Gastrocnemius medialis (tissue), 4 donors: ENCODE measurements at places on chromosomes 2 and 18. TPM values are rescaled to one million over a fixed set of nuclear protein-coding genes. Genes with fewer than 3 reads are reported as not detected.

GRCh38 chr2:111055735-111056134 is 65.0 kb upstream of the BCL2L11 start:
- no peak for DNase-seq

GRCh38 chr18:74499633-74500032 is 3.5 kb downstream of the CNDP2 start:
- DNase-seq: no peak

GRCh38 chr2:9102861-9103662 is 99.6 kb upstream of the MBOAT2 start:
- DNase-seq: no peak

DNA sequence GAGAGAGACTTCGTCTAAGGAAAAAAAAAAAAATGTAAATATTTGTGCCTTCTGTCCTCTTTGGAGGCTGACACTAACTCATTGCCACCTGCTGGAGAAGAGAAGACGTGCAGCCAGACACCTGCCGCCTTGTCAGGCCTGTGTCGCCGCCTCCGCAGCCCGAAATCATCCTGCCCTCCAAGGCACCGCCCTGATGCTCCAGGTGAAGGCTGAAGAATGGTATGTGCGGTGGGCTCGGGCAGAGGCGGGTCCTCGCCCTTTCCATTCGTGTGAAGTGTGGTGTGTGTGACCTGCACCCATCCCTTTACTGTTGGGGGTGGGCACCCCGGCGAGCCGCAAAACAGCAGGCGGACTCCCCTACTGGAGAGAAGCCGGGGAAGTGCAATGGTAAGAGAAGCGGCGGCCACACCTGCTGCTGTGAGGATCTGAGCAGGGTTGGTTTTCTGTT is 60.4 kb downstream of the FAM161A start:
- DNase-seq: peak; percentile 64

DNA sequence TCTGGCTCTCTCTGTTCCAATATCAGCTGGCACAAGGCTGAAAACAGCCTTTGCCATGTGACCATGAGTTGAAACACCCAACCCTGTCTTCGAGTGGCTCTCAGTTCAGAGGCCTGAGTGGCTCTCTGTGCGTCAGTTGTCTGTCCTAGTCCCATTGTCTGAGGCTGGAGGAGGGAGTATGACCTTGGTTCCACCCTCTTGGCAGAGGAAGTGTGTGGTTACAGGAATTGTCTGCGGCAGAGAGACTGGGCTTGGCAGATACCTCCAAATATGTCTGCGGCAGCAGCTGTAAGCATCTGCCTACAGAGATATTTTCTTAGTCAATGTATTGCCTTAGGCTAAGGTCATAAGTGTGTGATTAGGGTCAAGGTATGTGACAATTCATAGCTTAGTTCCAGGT is 32.6 kb downstream of the CNGA3 start:
- no peak for DNase-seq

DNA sequence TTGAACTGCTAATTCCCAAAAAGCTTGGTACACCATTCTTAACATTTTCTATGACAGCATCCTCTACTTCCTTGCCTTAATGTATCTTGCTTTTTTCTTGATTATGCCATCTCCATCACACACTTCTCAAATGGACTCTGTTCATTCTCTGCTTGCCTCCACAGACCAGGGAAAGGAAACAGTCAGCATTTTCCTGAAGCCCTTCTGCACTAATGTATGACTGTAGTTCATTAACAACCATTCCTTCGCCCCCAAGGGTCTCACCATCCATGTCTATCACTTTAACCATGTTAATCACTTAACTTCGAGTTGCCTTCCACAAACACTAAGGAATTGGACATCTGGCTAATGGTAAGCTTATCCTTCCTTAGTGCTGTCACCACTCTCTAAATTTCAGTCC is 54.8 kb downstream of the COBLL1 start:
- no peak for DNase-seq

- DNase-seq: no peak
Observed at GRCh38 chr2:166891727-166892126, 3.4 kb downstream of the XIRP2 start.

GRCh38 chr2:107412981-107413380 is 413.7 kb upstream of the RGPD4 start:
- no peak for DNase-seq

- DNase-seq: no peak
Observed at GRCh38 chr2:98015671-98016070, 19.9 kb upstream of the TMEM131 start.

DNA sequence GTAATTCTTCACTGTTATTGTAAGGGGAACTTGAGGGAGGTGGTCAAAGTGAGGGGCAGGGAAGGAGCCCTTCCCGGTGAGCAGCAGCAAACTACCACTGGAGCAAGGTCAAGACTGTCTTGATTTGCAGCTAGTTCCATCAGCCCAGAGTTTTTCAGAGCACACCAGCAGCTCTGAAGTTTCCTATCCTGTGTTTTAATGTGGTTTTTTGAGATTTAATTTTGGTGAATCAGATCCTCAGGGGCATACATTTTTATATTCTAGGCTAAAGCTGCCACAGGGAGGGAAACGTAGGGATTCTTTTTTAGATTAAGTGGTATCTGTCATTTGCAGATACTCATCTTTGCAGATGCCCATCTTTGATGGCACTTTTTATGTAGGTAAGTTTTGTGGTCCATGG is 67.1 kb upstream of the KCNE4 start:
- DNase-seq: no peak

DNA sequence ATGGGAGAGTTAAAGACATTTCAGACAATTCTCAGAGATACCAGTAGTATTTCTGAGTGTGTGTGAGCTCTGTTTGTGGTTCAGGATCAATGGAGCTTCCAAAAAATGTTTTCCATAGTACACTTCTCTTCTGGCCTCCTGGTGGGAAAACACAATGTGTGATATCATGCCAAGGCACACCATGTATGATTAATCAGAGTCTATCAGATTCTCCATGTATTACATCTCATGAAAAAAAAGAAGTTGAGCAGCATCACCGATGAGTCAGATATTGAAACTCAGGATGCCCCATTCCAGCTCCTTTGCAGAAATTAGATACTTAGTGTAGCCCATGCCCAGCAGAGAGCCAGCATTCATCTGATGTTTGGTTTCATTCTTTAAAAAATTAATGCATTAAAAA is 620.3 kb upstream of the POU3F3 start:
- DNase-seq: no peak

DNA sequence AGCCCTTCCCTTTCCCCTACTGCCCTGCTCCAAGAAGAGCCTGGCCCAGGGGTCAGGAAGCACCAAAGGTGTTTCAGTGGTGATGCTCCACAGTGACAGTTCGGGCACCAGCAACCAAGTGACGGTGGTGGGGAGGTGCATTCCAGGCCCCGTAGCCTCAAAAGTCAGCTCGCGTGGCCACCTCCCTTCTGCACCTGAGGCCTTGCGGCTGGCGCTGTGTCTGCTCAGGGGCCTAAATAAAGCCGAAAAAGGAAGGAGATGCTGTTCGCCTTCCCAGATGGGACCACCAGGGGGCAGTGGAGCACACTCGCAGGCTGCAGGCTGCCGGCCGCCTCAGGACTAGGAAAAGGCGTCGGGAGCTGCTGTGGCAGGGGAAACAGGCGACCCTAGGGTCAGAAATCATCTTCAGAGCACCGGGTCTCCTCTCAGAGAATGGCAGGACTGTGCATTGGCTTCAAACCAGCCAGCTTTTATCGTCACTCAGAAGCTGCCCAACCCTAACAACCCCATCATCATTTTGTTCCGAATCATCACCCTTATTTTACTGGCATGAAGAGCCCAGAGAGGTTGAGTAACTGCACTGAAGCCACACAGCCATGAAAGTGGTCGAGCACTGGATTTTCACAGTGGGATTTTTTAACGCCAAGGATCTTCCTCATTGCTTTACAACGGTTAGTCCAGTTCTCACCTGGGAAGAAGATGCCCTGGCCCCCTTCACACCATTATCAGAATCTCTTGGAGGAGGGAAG is 213.0 kb upstream of the CELF4 start:
- no peak for DNase-seq

- DNase-seq: no peak
Observed at GRCh38 chr2:222891890-222892289, 31.1 kb downstream of the ACSL3 start.

DNA sequence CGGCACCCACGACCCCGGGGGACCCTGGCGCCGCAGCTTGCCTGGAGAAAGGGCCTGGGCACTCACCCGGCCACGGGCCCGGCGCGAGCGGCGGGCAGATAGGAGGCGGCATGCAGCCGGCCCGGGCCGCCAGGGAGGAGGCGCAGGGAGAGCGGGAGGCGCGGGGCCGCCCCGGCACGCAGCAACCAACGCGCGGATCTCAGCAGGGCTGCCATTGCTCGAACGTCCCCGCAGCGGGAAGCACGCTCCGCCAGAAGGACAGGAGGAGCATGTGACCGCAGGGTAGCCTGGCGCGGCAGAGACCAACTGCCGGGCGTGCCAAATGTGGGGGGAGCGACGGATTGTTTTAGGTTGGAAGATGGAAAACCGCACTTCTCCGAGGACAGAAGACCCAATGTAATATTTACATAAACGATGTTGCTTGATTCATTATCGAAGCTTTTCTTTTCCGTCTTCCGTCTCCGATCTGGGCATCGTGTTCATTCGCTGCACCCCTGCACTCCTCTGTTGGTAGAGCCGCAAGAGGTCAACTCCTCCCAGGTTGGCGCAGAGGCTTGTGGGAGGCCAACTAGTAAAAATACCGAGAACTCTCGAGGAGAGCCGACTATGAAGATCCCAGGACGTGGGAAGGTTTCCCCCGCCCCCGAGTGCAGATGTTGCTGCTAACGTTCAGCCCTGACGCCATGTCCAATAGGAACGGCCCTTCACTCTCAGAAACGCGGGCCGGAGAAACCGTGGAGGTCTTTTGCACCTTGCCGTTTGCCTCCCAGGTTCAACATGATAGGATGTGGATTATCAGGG is at the start of gene LRPPRC:
Gene LRPPRC (minus strand): TSS at position 257 of the 801 bp plus-strand sequence. CDS start 42 bp downstream, at position 215.
- peak; percentile 95 for DNase-seq

- DNase-seq: no peak
Observed at GRCh38 chr2:156826341-156826933, 390.3 kb downstream of the GPD2 start.

DNA sequence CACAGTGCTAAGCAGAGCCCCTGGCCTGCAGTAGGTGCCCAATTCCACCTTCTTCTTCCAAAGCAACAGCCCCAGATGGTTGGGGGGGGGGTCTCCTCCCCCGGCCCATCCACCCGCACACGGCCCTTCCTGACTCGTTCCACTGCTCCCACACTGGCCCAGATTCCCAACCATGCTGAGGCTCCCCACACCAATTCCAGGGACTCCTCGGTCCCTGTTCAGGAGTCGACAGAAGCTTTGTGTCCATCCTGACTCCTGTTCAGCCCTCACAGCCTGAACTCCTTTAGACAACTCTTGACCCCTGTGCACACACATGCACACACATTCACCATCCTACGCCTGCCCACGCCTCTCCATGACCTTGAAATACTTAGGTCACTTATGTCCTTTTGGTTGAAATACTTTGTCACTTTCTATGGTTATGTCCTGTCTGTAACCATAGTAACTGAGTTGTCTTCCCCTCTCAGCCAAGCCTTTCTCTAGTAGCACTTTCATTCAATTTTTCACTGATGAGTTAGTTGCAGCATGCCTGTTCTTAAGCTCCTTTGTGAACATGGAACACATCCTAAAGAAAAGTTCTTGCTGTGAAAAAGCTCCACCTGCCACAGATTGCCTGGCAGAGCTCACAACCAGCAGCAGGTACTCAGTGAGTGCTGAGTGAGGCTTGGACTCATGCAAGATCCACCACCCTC is 225.8 kb downstream of the SEPTIN10 start:
- no peak for DNase-seq

DNA sequence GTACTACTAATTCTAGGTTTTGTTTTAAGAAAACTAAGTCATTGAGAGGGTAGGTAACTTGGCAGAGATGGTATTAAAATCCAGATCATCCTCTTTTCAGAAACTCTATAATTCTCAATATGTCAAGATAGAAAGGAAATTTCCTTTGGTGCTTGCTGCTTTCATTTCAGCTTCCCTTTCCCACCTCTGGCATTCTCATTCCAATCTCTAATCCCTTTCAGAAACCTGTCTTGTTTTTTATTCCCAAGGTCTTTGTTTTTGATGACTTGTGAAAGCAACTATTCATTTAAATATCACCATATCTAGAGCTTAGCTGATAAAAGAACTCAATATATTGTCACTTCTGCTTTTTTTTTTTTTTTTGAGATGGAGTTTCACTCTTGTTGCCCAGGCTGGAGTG is 242.8 kb upstream of the LRRTM1 start:
- DNase-seq: no peak

DNA sequence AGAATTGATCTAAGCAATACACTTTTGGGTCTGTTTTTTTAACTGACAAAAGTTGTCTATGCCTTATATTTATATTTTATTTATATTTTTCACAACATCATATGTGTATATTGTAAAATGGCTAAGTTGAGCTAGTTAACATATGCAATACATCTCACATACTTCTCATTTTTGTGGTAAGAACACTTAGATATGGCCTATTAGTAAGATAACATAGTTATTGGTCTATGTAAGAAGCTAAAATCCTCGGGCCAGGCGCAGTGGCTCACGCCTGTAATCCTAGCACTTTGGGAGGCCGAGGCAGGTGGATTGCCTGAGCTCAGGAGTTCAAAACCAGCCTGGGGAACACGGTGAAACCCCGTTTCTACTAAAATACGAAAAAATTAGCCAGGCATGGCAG is 275.6 kb upstream of the ID2 start:
- no peak for DNase-seq

- no peak for DNase-seq
Observed at GRCh38 chr2:34291076-34291475, 692.0 kb upstream of the FAM98A start.

DNA sequence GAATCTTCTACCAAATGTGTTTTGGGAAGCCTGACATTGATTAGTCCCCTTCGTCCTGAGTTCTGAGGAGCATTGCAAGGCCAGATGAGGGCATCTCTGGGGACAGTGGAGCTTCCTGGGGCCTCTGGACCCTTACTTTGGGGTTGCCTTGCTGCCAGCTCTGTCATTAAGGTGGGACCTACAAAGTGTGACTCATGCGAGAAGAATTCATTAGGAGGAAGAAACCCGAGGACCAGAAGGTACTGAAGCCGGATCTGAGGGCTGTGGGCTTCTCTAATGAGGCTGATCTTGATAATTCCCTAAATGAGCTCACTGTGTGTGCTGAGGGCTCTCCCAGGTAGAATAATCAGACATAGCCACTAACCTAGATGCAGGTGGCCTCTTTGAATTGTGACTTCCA is 695 bp upstream of the SCYGR2 start:
- no peak for DNase-seq

- peak; percentile 80 for DNase-seq
Observed at GRCh38 chr2:110948027-110948674, 172.6 kb upstream of the BCL2L11 start.

DNA sequence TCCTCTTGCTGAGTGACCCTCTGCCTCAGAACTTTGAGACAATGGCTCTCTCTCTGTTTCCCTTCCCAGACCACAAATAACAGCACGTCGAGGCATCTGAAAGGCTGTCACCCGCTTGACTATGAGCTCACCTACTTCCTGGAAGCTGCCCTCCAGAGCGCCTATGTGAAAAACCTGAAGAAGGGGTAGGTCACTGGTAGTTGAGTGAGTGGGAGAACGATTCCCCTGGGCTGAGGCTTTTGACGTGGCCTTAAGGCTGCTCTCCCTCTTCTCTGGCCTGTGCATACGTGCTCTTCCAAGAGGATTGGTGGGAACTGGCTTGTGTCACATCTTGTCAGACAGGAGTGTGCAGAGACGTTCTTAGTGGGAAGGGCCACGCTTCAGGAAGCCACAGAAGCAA is 63.1 kb upstream of the MCFD2 start:
- DNase-seq: no peak

Gene PAX3
- 4.5 TPM for total RNA-seq

Gene DHRS9
- 0.23 TPM for total RNA-seq

Gene CYS1
- total RNA-seq: 0.10 TPM

Gene TNS1
- 670 TPM for total RNA-seq

Gene SLC9A2
- total RNA-seq: 2.5 TPM

Gene FAM168B
- total RNA-seq: 158 TPM

Gene C1QL2
- not detected for total RNA-seq

Gene DCDC2C
- not detected for total RNA-seq

Gene CNTNAP5
- not detected for total RNA-seq

Gene CPLX4
- not detected for total RNA-seq
